HT-29 (cell line): ENCODE measurements at places on chromosomes 6 and 20.

- DNase-seq: no peak
Observed at GRCh38 chr6:117354671-117355070, 71.1 kb downstream of the ROS1 start.

DNA sequence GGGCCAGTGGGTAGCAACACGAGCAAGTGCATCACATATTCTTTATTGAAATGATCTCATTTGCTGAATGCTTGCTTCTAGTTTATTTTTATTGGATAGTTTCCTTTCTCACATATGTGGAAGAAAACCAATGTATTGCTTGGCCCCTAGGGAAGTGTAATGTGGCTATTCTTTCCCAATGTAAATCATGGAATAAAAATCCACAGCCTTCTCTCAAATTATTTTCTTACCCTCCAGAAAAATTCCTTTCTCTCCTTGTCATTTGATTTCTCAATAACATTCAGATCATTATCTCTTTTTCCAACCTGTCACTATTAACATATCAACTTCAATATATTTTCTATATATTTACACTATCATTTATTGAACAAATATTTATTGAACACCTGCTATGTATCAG, 51.9 kb upstream of the PTPRK start:
- DNase-seq: no peak

GRCh38 chr20:20452254-20452676, 84.4 kb downstream of the INSM1 start:
- no peak for DNase-seq

- no peak for DNase-seq
Observed at GRCh38 chr6:47276377-47276776, 33.3 kb downstream of the TNFRSF21 start.

DNA sequence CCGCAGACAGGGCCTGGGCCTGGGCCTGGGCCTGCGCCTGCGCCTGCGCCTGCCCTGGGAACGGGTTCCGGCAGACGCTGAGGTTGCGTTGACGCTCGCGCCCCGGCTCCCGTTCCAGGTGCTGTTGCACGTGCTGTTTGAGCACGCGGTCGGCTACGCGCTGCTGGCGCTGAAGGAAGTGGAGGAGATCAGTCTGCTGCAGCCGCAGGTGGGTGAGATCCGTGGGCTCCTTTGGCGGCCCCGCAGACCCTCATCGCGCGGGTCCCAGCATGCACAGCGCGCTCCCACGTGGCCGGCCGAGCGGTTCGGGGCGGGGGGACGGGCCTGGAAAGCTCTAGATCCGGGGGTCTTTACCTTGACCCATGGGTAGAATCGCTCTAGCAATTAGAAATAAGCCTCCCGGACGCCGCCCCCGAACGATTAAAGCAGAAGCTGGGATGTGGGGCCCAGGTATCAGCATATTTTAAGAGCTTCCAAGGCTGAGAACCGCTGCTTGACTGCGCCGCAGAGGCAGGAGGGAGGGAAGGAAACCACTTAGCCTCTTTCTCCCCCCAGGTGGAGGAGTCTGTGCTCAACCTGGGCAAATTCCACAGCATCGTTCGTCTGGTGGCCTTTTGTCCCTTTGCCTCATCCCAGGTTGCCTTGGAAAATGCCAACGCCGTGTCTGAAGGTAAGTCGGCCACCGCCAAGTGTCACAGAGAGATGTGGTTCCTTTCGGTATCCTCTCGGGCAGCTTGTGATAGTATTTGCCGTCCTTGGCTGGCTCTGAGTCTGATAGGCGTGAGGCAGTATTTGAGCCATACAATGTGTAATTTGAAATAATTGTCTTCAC, 508 bp downstream of the NOP56 start:
- peak; percentile 18 for DNase-seq

DNA sequence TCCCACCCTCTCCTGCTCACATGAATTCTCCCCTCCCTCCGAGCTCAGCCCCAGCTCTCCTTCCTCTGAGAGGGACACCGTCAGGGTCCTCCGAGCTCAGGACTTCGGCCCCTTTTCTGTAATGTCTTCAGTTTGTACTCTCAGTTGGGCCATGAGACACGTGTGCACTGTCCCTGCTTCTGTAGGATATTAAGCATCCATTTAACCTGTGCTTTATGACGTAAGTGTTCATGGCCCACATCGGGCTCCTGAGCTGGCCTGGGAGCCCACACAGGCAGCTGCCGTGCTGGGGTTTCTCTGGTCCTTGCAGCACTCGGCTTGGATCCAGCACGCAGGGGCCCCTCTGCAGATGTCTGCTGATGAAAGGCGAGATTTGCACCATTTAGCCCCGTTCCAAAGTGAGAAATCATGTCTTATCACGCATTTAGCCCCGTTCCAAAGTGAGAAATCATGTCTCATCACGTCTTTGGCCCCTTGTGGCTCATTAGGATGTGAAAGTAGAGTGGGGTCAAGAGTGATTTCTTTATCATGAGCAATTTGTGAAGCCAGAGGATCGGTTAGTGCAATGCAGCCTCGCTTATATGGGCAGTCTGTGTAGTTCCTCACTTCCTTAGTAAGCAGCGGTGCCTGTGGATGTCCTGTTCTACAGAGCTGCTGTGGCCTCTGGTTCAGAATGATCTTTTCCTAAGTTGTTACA, 25.3 kb downstream of the DUSP22 start:
- DNase-seq: no peak

DNA sequence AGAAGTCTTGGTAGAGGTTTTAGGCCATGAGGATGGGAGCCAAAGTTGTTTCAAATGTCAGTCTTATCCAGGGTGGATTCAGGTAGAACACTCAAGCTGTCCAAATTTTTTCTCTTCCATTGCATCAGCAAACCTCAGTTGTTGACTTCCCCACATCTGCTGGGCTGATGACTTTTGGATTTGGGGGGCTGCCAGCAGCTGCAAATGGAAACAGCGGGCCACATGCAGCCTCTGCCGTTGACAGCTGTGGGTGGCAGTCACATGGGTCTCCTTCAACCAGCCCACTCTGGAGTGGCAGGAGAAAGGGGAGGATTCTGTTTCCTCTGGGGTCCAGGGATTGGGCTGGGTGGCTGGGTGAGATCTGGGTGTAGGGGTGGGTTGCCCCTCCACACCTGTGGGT, 5.8 kb upstream of the MLN start:
- no peak for DNase-seq

GRCh38 chr6:66553441-66553840, 846.4 kb upstream of the EYS start:
- no peak for DNase-seq

GRCh38 chr6:32843331-32843978, 392 bp downstream of the PSMB8 start:
- DNase-seq: no peak

DNA sequence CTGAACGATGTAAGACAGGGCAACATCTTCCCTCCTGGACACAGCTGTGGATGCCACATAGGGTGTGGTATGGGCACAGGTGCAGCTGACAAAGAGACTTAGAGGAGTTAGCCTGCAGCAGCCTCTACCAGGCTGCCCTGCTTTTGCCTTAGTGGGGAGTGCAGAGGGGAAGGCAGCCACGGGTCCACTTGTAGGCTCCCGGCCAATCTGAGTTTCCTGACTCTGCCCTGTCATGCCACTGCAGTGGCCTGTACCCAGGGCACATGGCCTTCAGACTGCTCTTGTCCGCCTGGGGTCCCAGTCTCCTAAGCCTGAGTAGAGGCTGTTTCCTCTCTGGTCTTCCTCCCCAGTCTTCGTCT, 17.1 kb upstream of the CST9L start:
- DNase-seq: no peak

DNA sequence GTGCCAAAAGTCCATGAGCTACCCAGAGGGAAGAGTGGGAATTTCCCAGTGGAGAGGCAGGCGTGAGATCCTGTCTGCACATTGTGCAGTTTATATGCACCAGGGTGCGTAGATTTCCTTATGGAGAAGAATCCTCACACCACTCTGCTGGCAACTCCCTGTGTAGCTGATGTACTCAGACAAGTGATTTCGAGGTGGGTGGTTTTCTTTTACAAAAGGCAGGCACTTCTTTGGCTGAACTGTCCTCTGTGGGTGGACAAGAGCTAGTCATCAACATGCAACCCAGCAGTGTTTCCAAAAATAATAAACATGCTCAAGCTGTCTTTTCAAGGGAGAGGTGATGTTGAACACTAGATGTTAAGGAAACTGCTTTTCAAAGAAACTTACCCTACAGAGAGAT, 121.7 kb upstream of the NXT1 start:
- no peak for DNase-seq

- DNase-seq: no peak
Observed at GRCh38 chr6:125129354-125129753, 24.2 kb upstream of the TPD52L1 start.

DNA sequence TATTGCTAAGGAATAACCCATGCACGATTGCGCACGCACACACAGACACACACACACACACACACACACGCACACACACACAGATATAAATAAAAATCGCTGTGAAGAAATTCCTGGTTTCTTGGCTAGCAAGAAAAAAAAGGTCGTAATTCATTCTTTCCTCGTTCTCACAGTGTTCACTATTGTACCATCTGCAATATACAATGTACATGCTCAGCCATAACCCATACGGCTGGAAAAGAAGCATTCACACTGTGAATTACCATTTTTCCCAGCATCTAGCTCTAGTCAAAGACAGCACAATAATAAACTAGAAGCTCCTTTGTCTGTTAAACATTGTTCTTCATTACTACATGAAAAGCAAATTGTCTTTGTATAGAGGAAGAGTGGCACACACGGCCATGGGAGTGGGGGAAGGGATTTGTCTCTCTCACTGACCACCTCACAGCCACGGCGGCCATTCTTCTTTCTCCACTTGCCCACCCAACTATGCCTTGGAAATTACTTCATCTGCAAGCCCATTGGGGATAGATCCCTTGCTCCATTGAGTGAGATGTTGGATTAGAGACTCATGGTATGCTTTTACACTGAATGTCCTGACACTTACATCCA, 115.3 kb upstream of the ID4 start:
- no peak for DNase-seq

DNA sequence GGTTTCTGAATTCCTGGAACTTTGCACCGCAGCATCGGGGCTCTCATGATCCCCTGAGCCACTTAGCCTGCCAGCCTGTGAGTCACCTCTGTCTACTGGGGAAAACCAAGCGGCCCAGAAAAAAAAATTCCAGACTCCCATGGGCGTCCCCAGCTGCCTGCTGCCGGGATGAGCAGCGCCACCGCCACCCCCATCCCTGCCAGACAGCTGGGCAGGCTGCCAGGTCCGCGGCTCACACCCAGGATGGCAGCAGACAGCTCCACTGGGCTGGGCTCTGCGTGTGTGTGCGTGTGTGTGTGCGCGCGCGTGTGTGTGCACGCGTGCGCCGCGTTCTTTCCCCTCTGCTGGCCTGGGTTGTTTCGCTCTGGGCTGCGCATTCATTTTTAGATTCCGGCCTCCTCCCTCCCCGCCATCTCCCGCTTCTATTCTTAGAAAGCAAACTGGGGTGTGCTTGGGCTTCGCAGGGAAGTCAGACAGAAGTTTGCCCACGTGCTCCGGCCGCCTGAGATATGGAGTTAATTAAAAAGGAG, 38.9 kb upstream of the PMEPA1 start:
- DNase-seq: peak; percentile 85
